ENCODE measurements at places on chromosomes 5 and 9.

- DNase-seq: no peak
These were observed 710.2 kb upstream of the ACO1 start for GRCh38 chr9:31674264-31674663.

DNA sequence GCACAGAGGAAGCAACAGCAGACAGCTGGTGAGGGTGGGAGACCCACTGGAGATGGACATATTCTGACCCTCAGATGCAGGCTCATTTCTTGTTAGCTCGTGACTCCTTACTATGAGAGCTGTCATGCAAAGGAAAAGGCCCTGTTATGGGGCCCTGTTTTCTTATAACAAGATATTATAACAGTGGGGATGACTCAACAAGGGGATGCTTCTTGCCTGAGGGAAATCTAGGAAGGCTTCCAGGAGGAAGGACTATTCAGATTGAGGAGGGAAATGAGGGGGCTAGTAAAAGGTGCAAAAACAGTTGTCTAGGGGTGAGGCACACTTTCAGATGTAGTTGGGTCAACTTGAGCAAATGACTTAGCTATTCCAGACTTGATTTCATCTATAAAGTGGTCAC lies 83.0 kb downstream of the DAB2IP start:
- no peak for DNase-seq

GRCh38 chr9:125774106-125774505 lies 26.9 kb downstream of the PBX3 start:
- no peak for DNase-seq

DNA sequence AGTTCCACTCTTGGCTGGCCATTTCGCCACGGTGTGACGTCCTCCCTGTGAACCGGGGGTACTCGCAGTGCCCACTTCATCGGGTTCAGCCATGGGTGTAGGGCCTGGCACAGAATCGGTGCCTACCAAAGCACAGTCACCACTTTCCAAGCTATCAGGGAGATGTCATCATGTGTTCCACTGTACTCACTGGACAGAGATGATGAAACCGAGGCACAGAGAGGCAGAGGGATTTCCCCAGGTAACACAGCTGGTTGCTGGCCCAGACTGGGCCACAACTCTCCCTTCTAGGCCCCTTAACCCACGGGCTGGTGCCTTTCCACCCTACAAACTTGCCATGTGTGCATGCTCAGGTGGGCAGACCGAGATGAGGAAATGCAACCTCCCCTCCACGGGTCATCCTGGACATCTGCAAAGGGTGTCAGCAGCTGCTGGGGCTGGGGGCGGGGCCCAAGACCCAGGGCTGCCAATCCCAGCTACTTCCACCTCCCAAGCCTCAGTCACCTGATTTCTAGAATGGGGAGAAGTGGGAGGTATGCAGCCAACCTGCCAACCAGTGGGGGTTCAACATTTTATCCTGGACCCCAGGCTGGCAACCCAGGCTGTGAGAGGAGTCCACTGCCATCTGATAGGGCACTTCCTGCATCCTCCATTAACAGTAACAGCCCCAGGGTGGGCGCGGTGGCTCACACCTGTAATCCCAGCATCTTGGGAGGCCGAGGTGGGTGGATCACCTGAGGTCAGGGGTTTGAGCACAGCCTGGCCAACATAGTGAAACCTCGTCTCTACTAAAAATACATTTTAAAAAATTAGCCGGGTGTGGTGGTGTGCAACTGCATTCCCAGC lies 893 bp upstream of the SH2D3C start:
- DNase-seq: peak; percentile 62

GRCh38 chr5:33641744-33642505 lies 201.2 kb downstream of the TARS1 start:
- DNase-seq: no peak

DNA sequence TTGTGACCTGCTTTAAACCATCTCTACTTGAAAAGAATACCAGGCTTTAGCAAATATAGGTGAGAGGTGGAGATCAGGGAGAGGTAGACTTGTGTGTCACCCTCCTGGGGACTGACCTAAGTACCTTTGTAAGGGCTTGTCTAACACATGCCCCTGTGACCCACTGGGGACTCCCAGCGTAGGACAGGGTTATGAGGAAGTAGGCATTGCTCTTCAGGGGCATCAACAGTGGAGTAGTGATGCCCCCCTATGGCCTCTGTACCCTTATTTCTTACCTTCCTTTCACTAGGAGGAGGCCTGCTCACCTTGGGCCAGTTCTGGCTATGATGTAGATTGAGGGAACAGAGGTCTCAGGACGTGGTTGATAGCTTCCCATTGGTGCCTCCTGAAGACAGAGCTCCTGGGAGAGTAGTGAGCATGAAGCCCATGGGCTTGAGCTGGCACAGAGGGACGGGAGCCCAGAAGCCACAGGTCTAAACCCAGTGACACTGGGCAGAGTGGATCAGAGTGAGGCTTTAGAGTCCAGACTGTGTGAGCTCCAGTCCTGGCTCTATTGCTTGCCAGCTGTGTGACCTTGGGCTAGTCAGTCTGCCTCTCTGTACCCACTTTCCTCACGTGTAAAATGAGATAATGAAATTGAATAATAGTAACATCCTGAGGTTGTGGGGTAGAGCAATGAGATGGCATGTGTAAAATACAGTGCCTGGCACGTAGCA lies 191.7 kb downstream of the AOPEP start:
- DNase-seq: no peak

DNA sequence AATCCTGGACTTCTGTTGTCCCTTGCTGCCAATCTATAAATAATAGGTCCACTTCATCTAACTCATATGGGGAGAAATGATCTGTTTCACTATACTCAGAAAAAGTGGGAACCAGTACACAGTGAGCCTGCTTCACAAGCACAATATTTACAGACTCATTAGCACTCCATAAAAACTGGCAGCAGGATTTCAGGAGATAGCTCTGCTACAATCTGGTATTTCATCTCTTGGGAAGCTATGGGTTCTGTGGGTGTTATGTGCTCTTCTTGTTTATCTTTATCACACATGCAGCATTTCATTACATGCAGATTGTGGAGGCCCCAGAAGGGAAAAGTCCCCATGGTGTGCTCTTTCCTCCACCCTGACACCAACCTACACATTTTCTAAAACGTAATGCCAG lies 33.2 kb downstream of the UGT3A2 start:
- DNase-seq: no peak

- no peak for DNase-seq
These were observed 85.4 kb upstream of the SMARCA2 start for GRCh38 chr9:1929722-1930244.

DNA sequence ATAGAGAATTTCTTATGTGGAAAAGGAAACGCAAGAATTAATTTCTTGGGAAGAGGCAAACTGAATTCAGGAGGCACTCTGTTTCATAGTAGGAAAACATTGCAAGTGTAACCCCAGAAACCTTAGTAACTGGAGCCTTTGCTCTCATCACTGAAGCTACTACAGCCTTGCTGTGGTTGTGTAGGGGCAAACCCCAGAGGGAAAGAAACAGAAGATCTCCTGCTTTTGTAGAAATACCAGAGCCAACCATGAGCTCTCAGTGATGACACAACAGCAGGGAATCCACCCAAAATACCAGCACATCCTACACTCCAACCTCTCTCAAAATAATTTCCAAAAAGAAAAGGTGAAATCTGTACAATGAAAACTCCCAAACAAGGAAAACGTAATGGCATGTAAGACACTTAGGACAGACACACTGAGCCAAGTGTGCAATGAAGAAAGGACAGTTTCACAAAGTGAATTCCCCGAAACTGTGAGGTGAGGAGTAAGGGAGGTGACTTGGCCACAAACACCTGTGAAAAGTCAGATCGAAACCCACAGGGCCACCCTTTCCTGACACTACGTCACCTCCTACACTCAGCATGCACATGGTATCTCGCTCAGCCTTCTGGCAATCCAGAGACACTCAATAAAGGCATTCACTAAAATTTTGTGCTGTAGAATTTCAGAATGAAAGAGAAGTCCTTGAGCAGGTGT lies 8.5 kb upstream of the ACSL6 start:
- peak; percentile 63 for DNase-seq

GRCh38 chr9:751137-752051 lies 90.1 kb upstream of the DMRT1 start:
- DNase-seq: no peak

DNA sequence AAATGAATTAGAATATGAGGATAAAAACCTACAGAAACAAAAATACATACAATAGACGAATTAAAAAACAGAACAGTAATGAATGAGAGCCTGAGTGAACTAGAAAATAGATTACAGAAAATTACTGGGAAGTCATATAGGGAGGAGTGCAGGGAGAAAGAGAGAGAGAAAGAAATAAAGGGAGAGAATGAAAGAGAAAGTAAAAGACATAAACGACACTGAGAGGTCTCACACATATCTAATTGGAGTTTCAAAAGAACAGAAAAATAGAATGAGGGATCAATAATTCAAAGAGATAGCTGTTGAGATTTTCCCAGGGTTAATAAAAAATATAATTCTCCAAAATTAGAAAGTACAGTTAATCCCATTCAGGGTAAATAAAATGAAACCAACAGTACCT lies 156.4 kb upstream of the FTMT start:
- DNase-seq: no peak

DNA sequence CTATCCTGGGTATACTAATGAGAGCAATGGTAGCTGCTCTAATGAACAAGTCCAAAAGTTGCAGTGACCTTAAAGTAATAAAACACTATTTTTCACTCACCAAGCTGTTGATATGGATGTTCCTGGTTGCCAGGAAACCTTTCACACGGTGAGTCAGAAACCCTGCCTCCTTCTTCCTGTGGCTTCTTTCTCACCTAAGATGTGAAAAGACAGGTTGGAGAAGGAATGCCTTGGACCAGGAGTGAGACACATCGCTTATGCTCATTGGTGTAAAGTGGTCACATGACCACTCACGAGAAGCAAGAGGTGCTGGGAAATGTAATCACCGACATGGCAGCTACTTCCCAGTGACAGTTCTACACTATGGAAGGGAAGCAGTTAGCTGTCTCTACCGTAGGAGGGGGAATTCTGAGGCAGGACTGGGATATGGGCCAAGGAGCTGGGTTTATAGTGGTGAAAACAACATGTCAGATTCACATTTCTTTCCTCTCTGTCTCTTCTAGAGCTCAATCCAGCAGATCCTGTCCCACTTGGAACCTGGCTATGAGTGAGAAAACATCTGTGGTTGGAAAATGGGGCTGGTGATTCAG lies 320.4 kb upstream of the KLF4 start:
- DNase-seq: no peak

DNA sequence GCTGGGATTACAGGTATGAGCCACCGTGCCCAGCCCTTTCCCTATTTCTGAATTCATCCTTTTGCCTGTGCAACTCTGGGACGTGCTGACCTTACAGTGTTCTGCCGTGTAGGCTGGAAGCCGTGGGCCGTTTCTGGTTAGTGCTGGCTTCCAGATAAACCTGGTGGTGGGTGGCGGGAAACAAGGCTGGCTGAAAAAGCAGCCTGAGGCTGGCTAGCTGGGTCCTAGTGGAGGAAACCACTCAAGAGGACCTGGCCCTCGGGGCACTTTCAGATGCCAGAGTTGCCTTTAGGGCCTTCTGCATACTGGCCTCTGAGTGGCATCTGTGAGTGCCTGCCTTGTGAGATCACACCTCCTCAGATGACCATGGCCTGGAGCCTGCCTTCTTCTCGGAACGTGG lies 26.9 kb downstream of the GALNT12 start:
- DNase-seq: no peak

- DNase-seq: no peak
These were observed 331.6 kb downstream of the CDH12 start for GRCh38 chr5:22521521-22521920.

GRCh38 chr5:117207088-117207668 lies 632.6 kb upstream of the SEMA6A start:
- no peak for DNase-seq

- DNase-seq: no peak
These were observed 123.5 kb upstream of the SLCO6A1 start for GRCh38 chr5:102622262-102622661.

DNA sequence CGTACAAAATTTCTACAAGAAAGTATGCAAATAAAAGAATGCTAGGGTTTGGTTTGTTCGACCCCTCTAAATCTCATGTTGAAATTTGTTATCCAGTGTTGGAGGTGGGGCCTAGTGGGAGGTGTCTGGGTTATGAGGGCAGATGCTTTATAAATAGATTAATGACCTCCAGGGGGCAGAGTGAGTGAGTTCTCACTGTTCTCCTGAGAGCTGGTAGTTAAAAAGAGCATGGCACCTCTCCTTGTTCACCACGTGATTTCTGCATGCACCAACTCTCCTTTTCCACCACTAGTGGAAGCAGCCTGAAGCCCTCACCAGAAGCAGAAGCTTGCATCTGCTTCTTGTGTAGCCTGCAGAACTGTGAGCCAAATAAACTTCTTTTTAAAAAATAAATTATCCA lies 50.4 kb upstream of the FAM170A start:
- no peak for DNase-seq

- DNase-seq: no peak
These were observed 22.7 kb downstream of the DNM1 start for GRCh38 chr9:128225770-128226411.

GRCh38 chr5:177035976-177036375 lies 13.5 kb downstream of the ZNF346 start:
- DNase-seq: no peak

- DNase-seq: no peak
These were observed 831.8 kb downstream of the TAF11L14 start for GRCh38 chr5:18465833-18466681.

DNA sequence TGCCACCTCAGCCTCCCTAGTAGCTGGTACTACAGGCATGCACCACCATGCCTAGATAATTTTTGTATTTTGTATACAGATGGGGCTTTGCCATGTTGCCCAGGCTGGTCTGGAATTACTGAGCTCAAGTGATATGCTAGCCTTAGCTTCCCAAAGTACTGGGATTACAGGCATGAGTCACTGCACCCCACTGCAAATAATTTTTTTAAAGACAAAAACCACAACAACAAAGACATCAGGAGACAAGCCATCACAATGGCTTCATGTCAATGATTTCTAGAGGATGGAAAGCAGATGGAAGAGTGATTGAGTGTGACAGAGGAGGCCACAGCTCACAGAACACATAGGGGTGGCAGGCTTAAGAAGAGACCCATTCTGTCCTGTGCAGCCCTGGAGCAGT lies 97.9 kb upstream of the PCSK1 start:
- DNase-seq: no peak

Measured in activated CD8-positive, alpha-beta memory T cell treated with anti-CD3 and anti-CD28 coated beads, Interleukin-2, amount 50 U/mL, for 4 hours (primary cell).